ENCODE measurements at places on chromosomes 12 and 14.

DNA sequence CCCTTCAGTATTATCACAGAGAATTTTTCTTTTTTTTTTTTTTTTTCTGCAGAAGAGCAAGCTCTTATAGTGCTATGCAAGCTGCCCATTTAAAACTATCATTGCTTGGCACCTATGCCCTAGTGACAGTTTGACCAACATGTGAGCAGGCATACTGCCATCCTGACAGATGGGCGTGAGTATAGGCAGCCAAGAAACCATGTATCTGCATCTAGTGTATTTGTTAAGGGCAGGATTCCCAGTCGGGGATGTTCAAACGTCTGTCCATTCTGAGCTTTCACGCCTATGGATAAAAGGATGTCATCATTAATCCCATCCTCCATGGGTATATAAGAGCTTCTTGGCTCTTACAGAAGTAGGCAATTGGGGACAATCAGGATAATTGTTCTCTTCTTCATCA lies 8.8 kb downstream of the VRK1 start:
- no peak for DNase-seq

DNA sequence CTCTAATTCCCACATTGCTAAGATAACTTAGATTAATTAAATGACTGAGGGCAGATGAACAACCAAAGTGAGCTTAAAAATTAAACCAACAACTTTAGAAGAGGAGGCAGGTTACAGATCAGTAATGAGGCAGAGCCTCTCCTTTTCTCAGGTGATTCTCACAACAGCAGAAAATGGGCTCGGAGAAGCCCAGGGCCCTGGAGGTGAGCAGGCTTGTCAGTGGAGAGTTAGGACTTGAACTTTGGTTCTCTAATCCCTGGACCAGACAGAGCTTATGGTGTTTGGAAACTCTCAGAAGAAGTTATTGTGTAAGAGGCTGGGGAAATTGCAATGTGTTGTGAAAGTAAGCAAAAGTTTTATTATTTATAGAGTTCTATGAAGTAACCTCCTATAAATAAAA lies 2.8 kb downstream of the TRHDE start:
- no peak for DNase-seq

GRCh38 chr12:32692358-32692757 lies 13.3 kb downstream of the DNM1L start:
- no peak for DNase-seq

- no peak for DNase-seq
Measured at GRCh38 chr14:24900269-24901100, 149.5 kb downstream of the STXBP6 start.

GRCh38 chr14:97022741-97023140 lies 225.6 kb downstream of the VRK1 start:
- DNase-seq = no peak

DNA sequence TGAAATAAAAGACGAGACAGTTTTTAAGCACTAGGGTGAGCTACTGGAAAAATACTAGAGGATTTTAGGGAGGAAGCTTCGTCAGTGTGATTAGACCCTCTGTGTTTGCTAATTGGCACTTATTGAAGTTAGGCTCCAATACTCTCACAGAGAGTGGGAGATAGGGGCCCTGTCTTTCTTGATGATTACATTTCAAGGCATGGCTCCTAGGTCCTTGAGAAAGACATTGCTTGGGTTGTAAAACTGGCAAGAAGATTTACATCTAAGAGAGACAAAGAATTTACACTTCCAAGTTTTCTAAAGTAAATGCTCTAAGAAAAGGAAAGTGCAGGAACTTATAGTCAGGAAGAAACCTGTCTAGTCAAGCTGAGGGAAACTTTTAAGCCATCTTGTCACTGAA lies 183.2 kb downstream of the C12orf50 start:
- DNase-seq = no peak

GRCh38 chr12:18798535-18799361 lies 60.8 kb downstream of the CAPZA3 start:
- DNase-seq = no peak

GRCh38 chr12:56256326-56256960 lies 1.7 kb downstream of the ANKRD52 start:
- DNase-seq = peak; percentile 90

GRCh38 chr12:101839324-101840283 lies 8.8 kb upstream of the GNPTAB start:
- peak; percentile 62 for DNase-seq

DNA sequence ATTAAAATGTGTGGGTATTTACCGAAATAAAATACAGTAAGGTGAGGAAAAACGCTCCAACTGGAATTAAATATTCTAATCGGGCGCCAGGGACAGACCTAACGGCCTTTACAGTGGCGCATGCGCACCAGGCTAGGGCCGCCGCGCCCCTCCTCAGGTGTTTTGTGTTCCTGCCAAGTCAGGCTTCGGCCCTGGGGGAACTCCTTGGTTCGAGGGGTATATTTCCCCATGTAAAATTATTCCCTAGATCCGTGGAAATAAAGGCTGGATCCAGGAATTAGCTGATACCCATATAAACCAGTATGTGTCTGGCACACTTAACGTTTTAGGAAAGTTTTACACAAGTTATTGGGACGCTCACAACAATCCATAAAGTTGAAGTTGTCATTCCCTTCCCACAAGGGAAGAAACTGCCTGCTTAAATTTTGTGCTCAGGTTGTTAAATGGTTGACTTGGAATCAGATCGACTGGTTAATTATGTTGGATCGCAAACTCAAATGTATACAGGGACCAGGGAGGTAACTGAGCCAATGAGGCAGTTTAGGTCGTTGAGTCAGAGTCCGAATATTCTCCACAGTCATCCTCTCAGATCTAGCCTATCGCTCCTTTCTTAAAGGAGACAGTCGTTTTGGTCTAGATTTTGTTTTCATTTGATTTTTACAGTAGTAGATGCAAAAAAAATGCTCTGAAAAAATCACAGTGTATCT lies 621 bp upstream of the ANAPC7 start:
- DNase-seq = peak; percentile 84

DNA sequence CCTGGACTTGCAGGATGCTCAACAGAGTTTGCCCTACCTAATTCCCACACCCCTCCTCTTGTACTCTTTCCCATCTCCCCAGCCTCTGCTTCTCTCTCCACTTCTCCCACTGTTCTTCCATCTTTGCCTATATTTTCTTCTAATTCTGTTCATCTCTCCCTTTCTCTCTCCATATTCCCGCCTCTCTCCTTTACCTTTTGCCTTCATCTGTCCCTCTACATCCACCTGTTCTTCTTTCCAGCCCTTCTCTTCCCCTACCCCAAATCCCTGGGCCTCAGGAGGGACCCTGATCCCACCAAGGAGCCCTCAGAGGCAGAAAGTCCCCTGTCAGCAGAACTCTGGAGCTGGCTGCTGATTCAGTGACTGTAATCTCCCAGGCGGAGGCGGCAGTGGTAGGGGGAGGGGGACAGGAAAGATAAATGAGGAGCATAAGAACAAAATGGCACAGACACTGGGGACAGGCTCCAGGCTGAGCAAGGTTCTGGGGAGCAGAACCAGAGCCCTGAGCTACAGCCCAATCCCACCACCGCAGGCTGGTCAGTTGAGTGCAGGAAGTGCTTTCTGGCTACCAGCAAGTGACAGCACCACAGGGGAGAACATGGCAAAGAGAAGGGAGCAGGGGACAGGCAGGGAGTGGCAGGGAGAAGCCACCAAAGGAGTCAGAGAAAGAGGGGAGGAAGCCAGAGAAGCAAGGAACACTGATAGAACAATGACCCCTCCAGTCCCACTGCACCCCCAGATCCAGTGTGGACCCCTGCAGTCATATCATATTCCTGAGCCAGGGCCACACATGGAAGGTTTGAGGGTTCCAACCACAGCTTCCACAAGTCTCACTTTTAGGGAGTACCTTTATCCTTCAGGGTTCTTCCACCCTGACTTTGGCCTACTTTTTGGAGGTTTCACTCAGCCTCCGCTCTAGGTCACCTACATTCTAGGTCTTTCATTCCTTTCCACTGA lies 27.0 kb downstream of the SMUG1 start:
- DNase-seq = no peak

- DNase-seq = no peak
Measured at GRCh38 chr14:26932606-26933005, 334.8 kb upstream of the NOVA1 start.

DNA sequence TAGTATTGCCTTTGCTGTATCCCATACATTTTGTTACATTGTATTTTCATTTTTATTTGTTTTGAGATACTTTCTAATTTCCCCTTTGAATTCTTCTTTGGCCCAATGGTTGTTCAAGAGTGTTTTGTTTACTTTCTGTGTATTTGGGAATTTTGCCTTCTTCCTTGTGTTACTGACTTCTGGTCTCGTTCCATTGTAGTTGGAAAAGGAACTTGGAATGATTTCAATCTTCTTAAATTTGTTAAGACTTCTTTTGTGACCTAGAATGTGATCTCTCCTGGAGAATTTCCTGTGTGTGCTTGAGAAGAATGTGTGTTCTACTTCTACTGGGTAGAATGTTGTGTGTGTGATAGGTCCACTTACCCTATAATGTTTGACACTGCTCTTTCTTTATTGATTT lies 304.4 kb upstream of the RTL1 start:
- DNase-seq = no peak

GRCh38 chr12:57483466-57483865 lies 3.8 kb upstream of the ARHGAP9 start:
- no peak for DNase-seq

DNA sequence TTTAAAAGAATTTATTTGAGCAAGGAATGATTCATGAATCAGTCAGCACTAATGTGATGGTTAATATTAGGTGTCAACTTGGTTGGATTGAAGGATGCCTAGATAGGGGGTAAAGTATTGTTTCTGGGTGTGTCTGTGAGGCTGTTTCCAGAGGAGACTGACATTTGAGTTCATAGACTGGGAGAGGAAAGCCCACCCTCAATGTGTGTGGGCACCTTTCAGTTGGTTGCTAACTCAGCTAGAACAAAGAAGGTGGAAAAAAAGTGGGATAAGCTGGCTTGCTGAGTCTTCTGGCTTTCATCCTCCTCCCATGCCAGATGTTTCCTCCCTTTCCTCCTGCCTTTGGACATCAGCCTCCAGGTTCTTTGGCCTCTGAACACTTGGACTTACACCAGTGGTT lies 47.2 kb downstream of the TESPA1 start:
- no peak for DNase-seq

DNA sequence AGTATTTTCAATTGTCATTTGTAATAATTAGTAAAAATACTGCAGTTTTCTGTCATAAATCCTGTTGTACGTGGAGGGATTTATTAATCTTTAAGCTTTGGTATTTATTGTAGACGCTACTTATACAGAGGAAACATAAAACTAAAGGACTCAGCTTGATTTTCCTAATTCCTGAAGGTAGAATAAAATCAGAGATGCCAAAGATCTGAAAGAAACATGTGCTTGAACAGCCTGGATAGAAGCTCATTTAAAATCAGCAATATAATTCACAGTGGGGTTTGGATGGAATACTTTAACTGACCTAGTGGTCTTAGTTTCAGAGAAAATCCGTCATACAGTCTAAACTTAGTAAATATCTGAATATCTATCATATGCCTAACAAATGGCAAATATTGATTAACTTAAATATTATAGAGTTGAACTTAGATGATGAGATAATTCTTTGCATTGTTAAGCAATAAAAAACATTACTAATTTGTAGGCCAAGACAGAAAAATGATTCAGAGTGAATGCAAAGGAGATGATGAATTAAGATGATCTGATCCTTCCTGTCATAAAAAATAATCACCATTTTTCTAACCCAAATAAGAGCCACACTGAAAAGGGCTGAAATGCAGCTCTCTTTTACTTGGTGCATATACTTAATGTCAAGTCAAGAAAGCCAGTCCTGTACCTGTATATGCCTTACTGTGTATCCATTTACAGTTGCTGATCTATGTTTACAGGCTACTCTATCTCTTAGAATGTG lies 397.1 kb upstream of the DCN start:
- DNase-seq = no peak

- DNase-seq = no peak
Measured at GRCh38 chr12:77161944-77162343, 96.6 kb upstream of the E2F7 start.

DNA sequence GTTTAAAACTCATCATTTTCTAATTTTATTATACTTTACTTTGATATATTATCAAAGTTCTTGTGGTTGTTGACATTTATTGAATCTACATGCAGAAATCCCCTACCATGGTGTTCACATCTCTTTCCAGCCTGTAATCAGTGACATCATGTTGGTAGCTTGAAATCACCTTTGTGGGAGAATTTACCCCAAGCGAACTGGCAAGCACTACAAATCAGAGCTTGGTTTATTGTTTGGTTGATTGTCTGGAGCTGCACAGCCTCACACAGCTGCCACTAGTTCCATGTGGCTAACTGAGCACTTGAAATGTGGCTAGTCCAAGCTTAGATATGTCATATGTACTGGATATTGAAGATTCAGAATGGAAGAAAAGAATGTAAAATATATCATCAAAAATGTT lies 15.4 kb upstream of the KRT5 start:
- no peak for DNase-seq

All from Daoy (cell line).